Right renal cortex interstitium (tissue), 3 donors: ENCODE measurements at places on chromosomes 4 and X.

DNA sequence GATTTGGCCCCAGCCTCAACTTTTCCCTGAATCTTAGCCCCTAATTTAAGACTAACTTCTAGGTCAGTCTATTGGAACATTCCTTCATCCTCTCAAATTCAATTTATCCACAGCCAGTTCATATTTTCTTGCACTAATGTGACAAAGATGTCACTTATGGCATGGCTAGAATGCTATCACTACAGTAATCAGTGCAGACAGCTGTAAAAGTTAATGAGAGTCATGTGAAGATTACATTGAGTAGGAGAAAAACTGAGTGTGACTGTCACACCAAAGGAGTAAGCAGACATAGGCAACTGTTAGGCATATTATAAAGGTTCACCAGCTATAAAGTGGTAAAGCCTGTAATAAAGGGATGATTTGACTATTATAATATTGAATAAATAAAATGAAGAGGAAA lies 42.6 kb downstream of the GABRG1 start:
- DNase-seq = no peak

DNA sequence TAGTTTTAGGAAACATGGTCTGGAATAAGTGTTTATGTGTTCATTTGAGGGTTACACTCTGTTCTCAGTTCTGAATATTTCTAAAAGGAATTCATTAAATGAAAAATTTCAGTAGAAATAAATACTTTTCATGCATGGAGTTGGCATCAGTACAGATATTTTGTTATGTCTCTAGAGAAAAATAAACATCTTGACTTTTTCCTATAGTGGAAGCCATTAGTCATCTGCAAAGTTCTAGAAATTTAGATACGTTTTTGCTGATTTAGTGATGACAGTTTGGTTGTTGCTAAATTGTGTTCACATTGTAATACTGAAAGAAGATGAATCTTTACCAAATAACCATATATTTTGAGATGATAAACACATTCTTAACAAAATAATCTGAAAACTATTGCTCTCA lies 268.2 kb upstream of the TEX13A start:
- no peak for DNase-seq

- DNase-seq = peak; percentile 45
Measured at GRCh38 chr4:15702941-15703403, at the start of gene BST1. TSS of gene BST1 (plus strand) at chr4:15703065. CDS start at chr4:15703145, 80 bp downstream.

DNA sequence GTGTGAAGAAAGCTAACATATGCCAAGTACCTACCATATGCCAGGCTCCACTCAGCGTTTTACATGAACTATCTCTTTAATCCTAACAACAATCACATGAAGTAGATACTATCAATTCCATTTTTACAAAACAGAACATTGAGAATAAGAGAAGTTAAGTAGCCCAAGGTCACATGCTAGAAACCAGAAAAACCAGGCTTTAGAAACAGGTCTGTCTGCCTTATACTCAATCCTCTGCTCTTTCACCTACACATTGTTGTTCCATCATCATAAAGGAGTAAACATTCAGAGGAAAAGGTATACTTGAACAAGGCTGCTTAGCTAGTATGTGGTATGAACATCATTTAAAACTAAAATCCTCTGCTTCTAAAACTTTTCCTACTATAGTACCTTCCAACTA lies 42.1 kb downstream of the WDFY3 start:
- no peak for DNase-seq

- DNase-seq = no peak
Measured at GRCh38 chrX:152405561-152405960, 45.6 kb downstream of the GABRA3 start.

- no peak for DNase-seq
Measured at GRCh38 chrX:43836435-43837184, 45.6 kb downstream of the MAOB start.

DNA sequence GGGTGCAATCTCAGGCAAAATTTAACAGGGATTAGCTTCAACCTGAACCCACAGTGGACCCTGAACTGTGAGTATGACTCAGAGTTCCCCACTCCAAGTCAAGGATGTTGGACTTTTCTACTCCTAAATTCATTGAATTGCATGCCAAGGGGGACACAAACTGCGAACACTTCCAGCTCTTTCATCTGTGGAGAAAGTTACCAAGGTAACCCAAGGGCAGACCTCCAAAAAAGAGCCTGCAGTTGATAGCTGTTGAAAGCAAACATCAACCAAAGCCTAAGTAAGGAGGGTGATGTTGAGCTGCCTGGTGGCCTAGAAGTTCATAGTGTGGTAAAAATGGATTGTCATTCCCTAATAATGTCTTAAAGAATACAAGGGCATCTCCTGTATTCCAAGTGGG lies 1242.9 kb downstream of the C4orf33 start:
- no peak for DNase-seq

- no peak for DNase-seq
Measured at GRCh38 chr4:4182835-4183568, 43.7 kb downstream of the OTOP1 start.

DNA sequence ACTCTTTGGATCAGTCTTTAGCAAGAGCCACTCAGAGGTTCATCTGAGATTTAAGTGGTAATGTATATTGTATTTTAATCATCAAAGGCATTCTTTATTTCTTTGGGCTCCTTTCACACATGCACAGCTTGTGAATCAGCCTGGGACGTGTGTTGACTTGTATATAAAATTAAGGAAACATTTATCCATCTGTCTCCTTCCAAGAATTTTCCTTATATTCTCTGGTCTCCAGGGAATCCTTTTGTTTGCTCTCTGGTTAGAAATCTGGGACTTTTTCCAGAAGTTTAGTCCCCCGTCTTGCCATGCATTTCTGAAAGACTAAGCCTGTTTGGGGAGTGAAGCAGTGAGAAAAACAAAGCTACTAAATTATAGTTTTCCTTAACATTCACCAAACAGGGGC lies 212.3 kb downstream of the DCAF12L2 start:
- no peak for DNase-seq

GRCh38 chrX:6890544-6891261 lies 256.8 kb upstream of the STS start:
- no peak for DNase-seq

DNA sequence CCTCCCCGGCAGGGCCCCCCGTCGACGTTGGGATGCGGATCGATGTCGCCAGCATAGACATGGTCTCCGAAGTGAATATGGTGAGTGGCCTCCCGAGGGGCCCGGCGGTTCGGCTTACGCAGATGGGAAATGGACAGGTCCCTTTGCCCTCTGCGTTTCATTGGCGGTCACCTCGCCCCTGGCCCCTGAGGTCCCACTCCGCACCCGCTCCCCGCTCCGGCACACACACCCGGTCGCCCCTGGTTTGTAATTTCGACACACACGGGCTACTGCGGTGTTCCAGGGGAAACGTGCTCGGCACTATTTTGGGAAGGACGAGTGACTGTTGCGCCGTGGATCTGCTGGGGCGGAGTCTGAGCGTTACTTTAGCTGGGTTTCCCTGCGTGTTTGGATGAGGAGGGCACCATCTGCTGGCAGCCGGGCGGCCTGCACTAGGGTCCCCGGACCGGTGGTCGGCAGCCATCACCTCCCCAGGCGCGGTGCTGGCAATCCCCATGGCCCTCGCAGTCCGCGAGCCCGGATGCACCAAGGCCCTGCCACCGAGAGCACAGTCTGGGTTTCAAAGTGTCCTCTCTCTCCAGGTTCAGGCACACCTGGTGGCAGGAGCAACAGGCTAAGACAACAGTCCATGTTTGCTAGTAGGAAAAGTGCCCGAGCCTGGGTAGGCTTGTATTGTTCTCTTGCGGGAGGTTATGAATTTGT lies 1.2 kb downstream of the GABRB1 start:
- no peak for DNase-seq

- DNase-seq = no peak
Measured at GRCh38 chrX:9207142-9207541, 173.2 kb upstream of the FAM9B start.

GRCh38 chrX:12956704-12957534 lies 18.0 kb upstream of the TMSB4X start:
- no peak for DNase-seq

- DNase-seq = no peak
Measured at GRCh38 chr4:73615613-73616012, 4.6 kb downstream of the RASSF6 start.

GRCh38 chr4:41334182-41334581 lies 77.5 kb downstream of the UCHL1 start:
- DNase-seq = no peak

- no peak for DNase-seq
Measured at GRCh38 chr4:183571350-183571941, 66.6 kb downstream of the ING2 start.

DNA sequence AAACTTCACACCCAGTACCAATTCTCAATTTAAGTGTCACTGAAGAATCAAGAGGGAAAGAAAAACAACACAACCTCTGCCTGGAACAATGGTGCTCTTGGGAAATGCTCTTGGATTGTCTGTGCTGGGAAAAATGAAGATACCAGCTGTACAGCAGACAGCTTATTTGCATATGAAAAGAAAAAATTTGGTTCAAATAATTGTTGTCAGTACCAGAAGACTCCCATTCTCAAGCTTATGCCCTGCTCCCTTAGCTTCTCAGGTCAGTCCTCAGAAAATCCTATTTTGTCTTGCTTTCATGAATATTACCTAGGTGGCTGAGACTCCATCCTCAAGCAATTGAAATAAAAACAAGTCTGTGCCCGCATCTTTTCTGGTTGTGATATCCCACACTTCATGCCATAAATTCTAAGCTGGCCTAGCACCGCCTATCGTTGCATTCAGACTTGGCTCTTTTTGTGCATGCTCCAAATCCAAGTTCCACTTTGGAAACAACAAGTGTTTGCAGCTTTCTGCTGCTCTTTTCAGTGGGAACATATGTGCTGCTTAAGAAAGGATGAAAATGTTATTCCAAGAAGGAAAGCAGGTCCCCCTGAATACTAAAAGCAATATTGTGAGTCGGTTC lies 431.6 kb downstream of the INPP4B start:
- DNase-seq = no peak

DNA sequence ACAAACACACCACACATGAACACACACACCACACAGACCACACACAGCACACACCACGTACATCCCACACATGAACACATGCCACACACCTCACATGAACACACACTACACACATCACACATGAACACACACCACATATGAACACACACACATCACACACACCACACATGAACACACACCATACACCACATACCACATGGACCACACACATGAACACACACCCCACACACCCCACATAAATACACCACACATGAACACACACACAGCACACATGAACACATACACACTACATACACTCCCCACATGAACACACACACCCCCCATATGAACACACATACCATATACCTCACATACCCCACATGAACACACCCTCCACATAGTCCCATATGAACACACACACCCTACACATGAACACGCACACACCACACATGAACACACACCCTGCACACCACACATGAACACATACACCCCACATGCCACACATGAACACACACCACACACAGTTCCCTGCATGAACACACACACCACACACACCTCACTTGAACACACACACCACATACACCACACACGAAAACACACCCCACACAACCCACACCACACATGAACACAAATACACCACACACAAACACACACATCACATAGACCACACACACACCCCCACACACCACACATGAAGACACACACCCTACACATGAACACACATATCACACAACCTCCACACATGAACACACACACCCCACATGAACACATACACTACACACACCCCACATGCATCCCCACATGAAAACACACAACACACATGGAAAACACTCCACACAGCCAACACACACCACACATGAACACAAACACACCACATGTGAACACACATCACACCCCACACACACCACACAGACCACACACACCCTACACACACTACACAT lies 18.3 kb downstream of the PNMA6E start:
- no peak for DNase-seq

GRCh38 chr4:163166041-163166579 lies 580 bp downstream of the NAF1 start:
- DNase-seq = peak; percentile 32

- DNase-seq = no peak
Measured at GRCh38 chr4:141435446-141436225, 200.7 kb upstream of the IL15 start.

GRCh38 chr4:81526706-81527105 lies 55.0 kb upstream of the RASGEF1B start:
- no peak for DNase-seq

DNA sequence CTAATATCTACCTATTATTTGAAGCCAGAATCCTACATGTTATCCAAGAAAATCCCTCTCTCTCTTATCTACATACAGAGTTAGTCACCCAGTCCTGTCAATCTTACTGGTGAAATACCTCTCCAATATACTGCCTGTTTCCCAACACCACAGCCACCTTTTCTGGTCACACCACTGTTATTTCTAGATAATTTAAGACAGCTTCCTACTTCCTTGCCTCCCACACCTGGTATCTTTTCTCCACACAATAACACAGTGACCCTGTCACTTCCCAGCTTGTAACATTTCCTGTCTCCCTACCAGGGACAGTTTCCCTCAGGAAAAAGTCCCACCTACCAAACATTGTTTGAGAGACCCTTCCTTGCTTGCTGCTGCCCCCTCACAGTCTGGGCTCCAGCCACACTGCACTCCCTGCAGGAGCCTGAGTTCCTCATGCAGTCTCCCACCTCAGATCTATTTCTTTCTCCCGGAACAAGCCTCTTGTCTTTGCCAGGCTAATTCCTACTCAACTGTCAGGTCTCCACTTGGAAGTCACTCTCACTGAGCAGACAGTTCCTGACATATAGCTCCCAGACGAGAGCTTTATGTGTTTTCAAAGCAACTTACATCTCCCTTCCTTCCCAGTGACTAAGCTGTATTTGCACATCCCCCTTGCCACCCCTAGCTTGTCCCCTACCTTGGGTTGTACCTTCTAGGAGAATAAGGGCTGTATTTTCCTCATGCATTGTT lies 73.6 kb upstream of the QRFPR start:
- no peak for DNase-seq

DNA sequence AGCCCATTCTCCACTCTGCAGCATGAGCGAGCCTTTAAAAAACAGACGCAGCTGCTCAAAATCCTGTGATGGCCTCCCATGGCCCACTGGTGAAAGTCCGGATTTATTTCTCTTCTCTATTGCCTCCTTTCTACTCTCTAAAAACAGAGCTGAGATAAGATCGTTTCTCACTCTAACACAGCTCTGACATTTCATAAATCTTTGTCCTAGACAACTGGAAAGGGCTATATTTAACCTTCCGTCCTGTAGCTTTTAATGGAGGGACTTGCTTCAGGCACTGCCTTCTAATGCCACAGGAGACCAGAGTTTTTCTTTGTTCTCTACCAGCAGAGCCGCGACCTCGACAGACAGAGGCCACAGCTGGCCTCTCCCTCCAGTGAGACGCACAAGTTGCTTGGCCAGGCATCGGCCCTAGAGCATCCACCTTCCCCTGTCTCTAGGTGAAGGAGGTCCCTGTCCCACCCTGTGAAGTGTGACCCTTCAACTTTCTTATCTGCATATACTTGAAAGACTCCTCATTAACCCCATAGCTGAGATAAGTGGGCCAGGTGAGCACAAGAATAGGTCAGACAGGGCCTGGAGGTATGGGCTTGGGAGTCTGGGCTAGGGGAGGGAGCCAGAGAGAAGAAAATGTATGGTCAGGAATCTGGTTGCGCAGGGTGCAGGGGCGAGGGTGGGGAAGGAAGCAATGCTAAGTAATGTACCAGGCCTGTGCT lies 50.0 kb downstream of the RTL5 start:
- DNase-seq = no peak
